B cell (primary cell): ENCODE measurements at places on chromosomes 16 and 17.
A peak's percentile ranks its signal among the peaks of the same experiment; 100 is the strongest.

DNA sequence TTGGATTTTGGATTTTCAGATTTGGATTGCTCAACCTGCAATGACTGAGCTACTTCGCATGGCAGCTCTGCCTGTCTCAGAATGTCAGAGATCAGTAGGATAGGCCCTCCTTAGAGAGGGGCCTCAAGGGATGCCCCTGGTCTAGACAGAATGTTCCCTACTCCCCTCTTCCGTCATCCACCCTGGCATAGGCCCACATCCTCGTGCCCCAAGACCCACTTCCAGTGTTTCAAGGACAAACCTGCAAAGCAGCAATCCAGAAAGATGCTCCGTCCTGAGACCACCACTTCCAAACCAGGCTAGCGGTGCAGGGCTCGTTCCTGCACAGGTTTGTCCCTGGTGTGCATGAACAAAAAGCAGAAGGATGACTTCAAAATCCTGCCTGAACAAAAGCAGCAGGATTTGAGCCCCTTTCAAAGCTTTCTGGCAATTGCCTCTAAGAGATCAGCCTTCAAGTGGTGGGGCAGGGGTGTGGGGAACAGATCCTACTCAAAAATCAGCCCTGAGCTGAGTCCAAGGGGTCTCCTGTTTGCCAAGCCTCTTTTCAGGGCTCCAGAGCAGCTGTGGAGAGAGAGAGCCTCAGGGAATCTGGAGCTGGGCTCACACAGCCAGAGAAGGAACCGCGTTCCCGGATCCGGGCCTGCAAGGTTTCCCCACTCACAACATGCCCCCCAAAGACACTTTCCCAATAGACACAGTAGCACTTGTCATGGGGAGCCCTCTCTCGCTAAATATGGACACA lies 121.1 kb downstream of the SOCS1 start:
- H3K4me3 ChIP-seq: no peak overlapping the region
- H3K4me1 ChIP-seq: no peaks in the 10 kb centered on the region

- no peaks in the 10 kb centered on the region for H3K4me1 ChIP-seq
- no peak for DNase-seq
- no peak overlapping the region for H3K4me3 ChIP-seq
- H3K27me3 ChIP-seq: no peaks in the 10 kb centered on the region
- H3K27ac ChIP-seq: no peak overlapping the region
Observed at GRCh38 chr16:86960266-86960665, 356.9 kb downstream of the C16orf95 start.

DNA sequence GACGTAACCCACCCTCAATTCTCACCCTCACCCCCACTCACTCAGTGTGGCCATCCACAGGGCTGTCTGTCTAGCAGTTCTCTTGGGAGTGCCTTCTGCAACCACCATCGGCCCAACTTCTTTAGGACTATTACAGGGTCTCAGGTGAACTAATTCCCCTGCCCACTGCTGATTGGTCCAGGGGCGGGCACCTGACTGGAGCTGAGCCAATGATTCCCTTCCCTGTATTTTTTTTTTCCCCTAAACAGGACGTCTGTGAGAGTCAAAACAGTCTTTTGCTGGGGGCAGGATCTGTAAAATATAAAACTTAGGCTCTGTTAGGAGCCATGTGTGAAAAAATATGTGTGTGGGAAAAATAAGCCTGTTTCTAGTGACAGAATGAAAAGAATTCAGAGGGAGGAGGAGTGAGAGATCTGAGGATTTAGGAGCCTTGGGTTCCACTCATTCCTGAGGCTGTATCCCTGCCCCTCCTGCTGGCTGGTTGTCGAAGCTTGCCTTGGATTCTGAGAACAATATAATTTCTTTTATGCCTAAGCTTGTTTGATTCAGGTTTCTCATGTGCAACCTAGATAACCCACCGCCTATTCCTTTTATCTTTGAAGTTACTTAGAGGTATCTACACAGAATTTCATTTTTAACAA lies 115.0 kb downstream of the SPACA3 start:
- no peak overlapping the region for H3K4me3 ChIP-seq
- no peak for DNase-seq
- H3K27me3 ChIP-seq: no peaks in the 10 kb centered on the region
- no peaks in the 10 kb centered on the region for H3K4me1 ChIP-seq
- H3K27ac ChIP-seq: no peak overlapping the region

DNA sequence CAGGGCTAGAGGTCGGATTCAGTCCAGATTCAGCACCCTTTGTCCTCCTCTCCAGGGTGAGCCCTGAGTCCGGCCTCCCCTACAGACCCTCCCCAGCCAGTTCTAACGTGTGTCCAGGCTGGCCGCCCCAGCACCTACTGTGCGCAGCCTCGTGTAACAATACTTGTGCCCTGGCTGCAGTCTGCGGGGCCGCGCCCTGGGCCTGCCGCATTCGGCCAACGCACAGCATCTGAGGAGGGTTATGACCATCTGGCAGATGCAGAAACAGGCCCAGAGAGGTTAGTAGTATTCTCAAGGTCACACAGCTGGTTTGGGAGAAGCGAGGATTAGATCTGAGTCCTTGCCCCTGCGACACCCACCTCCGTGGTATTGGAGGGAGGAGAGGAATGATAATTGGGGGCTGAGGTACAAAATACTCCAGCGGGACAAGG lies 968 bp downstream of the RIPOR1 start:
- H3K27ac ChIP-seq: peak overlapping the region; percentile 100
- no peak for DNase-seq

DNA sequence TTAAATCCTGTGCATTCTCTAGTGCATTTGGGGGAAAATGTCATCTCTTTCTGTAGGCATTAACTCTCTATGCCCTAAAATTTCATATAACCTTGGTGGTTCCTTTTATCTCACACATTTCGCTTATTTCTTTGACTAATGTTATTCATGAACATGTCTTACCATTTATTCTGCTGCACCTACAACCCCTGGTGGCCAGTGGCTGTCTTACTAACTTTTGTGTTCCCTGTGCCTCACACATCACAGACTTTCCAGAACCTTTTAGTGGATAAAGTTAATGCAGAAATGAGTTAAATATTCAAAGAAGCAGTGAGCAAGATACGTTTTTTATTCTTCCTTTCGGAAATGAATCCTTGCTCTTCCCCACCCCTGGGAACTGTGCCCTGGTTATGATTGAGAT lies 111.9 kb downstream of the CDH13 start:
- no peak overlapping the region for H3K4me3 ChIP-seq
- peaks cover 10% of the 10 kb centered on the region for H3K27me3 ChIP-seq
- H3K36me3 ChIP-seq: no peaks in the 10 kb centered on the region
- DNase-seq: no peak
- H3K4me1 ChIP-seq: no peaks in the 10 kb centered on the region

DNA sequence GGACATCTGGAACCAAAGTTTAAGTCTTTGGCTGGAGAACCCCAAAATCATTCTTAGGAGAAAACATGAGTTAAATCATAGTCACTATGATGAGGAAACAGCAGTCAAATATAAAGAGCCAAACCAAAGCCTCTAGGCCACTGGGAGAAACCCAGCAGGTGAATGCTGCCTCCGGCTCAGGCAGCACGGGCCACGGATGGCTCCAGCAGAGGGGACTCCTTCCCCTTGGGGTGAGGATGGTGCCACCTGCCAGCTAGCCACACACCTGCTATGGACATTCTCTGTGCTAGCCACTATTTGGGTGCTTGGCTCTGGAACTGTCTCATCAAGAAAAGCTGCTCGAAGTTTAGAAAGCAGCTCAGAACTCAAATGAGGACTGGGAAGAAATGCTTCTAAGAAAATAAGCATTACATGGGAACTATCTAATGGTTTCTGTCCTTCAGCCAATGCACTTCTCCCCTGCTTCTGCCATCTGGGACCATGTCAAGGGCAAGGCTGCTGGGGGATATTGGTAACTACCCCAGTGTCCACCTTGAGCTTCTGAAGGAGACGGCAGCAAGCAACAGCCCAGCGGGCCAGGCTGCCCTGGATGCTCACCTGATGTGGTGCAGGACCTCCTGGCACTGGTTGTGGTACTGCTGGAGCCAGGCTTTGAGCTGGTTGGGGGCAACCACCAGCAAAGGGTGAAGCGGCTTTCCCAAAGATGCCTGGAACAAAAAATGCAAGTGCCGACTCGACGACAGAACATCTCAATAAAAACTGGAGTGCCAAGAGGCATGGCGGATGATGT lies 22.5 kb downstream of the ELAC2 start:
- no peak for DNase-seq
- peaks cover 91% of the 10 kb centered on the region for H3K36me3 ChIP-seq
- H3K27ac ChIP-seq: no peak overlapping the region
- H3K27me3 ChIP-seq: no peaks in the 10 kb centered on the region
- no peaks in the 10 kb centered on the region for H3K4me1 ChIP-seq

DNA sequence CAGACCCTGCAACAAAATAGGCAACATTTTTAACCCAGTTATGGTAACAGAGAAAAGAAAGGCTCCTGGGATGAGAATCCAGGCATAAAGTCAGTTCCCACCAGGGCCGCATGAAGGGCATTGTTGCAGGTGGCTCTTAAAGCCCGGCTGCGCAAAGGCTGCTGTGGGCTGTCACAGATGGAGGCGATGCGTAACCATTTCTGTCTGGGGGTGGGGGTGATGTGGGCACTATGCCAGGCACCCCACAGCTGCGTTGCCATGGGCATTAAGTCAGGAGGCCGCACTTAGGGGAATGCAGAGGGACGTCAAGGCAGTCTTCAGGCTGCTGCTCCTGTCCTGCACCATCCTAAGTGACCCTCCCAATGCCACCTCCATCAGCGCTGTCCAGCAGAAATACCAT lies 228.4 kb downstream of the CPPED1 start:
- peaks cover 38% of the 10 kb centered on the region for H3K4me1 ChIP-seq
- H3K4me3 ChIP-seq: no peak overlapping the region
- peak; percentile 27 for DNase-seq
- no peak overlapping the region for H3K27ac ChIP-seq
- no peaks in the 10 kb centered on the region for H3K27me3 ChIP-seq

DNA sequence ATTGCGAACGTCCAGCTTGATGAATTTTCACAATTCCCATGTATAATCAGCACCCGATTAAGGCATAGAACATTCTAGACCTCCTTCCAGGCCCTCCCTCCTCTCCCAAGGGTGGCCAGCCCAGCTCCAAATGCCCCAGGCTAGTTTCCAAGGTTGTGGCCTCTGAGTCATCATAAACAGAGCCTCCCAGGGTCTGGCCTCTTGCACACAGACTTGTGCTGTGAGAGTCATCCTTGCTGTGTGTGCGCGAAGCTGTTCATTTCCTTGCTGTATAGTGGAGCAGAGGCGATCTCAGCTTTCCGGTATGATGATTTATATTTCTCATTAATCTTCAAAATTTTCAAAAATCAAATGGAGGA lies 20.5 kb upstream of the JPH3 start:
- H3K27ac ChIP-seq: no peak overlapping the region
- H3K4me1 ChIP-seq: no peaks in the 10 kb centered on the region
- no peak overlapping the region for H3K4me3 ChIP-seq

DNA sequence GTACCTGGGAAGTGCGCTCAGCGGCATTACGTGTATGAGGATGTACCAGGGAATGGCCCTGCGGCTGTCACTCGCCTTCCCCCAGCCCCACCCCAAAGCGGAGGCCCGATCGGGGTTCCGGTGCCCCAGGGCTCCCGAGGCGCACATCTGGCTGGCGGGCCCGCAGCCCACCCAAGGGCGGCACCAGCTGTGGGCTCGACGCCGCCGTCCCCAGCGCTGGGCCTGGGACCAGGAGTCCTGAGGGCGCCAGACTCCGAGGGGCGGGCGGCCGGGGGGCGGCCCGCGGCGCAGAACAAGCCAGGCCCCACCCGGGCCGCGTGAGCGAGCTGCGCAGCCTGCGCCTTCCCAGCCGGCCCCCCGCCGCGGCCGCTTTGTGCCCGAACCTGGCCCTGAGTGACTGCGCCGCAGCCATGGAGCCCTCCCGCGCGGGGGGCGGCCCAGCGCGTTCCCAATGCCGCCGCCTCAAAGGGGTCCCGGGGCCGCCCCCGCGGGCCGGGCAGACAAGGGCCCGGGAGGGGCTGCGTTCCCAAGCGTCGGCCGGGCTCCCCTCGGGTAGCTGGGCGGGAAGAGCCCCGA lies 17.4 kb downstream of the ZNF423 start:
- H3K27ac ChIP-seq: no peak overlapping the region
- no peak overlapping the region for H3K4me3 ChIP-seq
- H3K4me1 ChIP-seq: peaks cover 20% of the 10 kb centered on the region
- no peaks in the 10 kb centered on the region for H3K36me3 ChIP-seq

GRCh38 chr16:7998789-7999453 lies 591.4 kb downstream of the TMEM114 start:
- H3K4me1 ChIP-seq: no peaks in the 10 kb centered on the region
- DNase-seq: no peak
- H3K27ac ChIP-seq: no peak overlapping the region
- H3K4me3 ChIP-seq: no peak overlapping the region

DNA sequence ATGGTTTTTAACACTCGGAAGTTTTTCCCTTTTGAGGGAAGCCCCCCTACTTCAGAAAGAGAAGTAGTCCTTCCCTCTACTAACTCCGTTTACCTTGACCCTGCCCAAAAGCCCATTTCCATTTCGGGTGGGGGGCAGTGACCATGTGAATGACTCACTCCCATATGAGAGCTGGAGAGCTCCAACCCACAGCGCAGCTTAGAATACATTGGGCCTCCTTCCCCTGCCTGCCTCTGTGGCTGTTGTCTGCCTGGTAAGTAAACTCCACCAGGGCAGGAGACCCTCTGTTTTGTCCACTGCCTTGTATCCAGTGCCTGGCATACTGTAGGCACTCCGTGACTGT lies 985 bp downstream of the SGSM2 start:
- peaks cover 9% of the 10 kb centered on the region for H3K4me1 ChIP-seq
- H3K4me3 ChIP-seq: peak overlapping the region; percentile 81
- H3K27me3 ChIP-seq: no peaks in the 10 kb centered on the region
- peak overlapping the region; percentile 6 for H3K27ac ChIP-seq
- DNase-seq: no peak
